Stimulated activated CD4-positive, alpha-beta T cell treated with anti-CD3 and anti-CD28 coated beads, Interleukin-2, amount 100 ng/mL, for 4 hours (primary cell): ENCODE measurements at places on chromosomes 13 and 19.
A peak's percentile ranks its signal among the peaks of the same experiment; 100 is the strongest.

DNA sequence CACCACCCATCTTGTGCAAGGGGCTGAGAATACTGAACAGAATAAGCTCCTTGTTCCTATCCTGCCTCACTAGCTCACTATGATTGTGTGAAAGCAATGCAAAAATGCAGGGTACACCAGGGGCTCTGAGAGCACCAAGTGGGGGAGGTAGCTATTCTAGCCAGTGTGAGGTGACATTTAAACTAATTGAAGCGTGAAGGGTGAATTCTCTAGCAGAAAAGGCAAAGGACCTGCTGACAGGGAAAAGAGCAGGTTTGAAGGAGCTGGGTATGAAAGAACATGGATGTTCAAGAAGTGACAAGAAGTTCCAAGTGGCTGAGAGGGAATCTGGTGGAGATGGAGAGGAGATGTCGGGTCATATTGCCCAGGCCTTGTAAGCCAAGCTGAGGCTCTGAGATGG lies 64.2 kb downstream of the SIAH3 start:
- DNase-seq: no peak

DNA sequence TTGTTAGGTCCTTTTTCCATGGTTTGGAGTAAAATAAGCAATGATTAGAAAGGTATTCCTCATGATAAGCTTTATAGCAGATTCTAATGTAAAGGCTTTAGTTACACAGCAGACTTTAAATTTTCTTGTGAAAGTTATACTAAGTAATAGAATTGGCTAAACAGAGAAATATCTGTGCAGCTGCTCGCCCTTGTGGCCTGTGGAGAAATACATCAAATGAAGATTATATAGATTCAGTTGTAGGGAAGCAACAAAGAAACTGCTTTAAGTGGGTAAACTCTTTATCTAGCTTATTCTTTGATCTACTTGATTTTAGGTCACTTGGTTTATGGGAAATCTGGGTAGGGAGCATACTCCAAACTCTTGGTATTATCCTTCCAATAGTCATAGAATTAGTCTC lies 1269.7 kb upstream of the SPRY2 start:
- DNase-seq: no peak

DNA sequence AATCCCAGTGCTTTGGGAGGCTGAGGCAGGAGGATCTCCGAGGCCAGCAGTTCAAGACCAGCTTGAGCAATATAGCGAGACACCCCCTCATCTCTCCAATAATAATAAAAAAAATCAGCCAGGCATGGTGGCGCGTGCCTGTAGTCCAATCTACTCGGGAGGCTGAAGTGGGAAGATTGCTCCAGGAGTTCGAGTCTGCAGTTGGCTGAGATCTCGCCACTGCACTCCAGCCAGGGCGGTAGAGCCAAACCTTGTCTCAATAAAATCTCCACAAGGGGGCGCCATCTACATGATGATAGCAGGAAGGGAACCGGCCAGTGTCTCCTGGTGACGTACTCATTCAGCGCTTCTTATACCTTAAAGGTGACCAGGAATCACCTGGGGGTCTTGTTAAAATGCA lies 13.6 kb upstream of the C5AR1 start:
- peak; percentile 71 for DNase-seq

GRCh38 chr13:45063261-45063860 lies 56.9 kb upstream of the GTF2F2 start:
- DNase-seq: no peak

DNA sequence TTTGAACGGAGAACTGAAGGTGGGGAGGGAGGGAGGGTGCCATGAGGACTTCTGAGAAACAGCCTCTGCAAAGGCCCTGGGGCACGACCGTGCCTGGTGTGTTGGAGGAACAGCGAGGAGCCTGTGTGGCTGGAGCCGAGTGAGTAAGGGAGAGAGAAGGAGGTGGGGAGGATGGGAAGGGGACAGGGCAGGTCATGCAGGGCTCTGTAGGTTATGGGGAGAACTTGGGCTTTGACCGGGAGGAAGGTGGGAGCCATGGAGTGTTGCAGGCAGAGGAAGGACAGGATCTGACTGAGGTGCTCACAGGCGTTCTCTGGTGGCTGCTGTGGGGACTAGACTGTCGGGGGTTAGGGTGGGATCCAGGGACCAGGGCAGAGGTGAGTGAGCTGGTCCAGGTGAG lies 6.7 kb downstream of the MPND start:
- no peak for DNase-seq

DNA sequence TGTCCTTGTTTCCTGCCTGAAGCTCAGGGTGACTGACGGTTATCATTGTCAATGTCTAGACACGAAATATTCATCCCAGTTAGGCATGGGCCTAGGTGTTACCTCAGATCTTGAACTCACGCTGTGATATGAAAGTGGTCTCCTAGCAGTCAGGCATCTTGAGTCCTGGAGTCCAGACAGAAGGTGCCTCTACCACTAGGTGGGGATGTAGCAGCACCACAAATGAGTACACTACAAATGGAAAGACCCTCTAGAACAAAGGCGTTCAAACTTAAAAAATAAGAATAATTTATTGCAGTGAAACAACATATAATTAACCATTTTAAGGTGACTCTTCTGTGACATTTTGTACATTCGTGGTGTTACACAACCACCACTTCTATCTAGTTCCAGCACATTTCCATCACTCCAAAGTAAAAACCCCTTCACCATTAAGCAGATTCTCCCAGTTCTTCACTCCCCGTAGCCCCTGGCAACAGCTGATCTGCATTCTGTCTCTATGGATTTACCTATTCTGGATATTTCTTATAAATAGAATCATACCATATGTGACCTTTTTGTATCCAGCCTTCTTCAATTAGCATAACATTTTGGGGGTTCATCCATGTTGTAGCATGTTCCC lies 11.9 kb upstream of the FRY start:
- no peak for DNase-seq

- no peak for DNase-seq
These were observed 4.0 kb downstream of the PIK3R2 start for GRCh38 chr19:18156841-18157464.

DNA sequence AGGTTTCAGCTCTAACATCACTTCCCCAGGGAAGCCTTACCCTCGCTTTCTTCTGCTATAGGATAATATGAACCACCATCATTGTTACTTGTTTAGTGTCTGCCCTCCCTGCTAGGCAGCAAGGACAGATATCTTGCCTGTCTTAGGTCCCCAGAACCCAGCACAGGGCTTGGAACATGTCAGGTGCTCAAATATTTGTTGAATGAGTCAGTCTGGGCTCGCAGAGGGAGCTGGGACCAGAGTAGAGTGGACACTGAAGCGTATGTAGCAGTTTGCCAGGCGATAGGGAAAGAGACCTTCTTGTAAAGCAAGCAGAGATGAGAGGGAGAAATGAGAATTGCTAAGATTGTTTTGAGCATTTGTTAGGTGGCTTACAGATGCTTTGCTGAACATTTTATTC lies 11.7 kb downstream of the BCKDHA start:
- DNase-seq: no peak

DNA sequence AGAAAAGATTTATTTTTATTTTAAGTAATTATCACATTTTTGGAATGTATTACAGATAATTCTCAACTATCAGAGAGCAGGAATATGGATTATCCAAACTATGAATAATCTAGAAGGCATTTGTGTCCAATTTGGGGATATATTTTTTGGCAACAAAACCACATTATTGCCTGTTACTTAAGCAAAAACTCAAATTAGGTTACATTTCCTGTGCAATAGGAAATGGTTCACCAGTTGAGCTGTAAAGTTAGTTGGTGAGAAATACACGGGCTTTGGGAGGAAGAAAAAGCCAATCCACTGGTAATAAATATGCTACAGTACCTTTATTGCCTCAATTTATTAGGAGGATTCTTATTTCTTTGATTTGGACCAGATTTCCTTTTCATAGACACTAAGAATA lies 1075.2 kb downstream of the PCDH9 start:
- no peak for DNase-seq

GRCh38 chr13:40589285-40590109 lies 76.9 kb downstream of the FOXO1 start:
- DNase-seq: no peak

DNA sequence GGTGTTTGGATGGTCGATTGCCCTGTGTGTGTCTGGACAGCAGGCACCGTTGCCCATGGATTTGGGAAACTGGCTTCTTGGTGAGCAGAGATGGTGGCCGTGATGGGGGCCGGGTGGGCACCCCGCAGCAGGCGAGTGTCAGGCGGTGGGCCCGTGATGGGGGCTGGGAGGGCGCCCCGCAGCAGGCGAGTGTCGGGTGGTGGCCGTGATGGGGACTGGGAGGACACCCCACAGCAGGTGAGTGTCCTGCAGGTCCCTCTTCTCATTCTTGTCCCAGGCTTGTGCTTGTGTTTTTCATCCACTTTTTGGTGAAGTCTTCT lies 86.5 kb downstream of the KDM4B start:
- DNase-seq: no peak

DNA sequence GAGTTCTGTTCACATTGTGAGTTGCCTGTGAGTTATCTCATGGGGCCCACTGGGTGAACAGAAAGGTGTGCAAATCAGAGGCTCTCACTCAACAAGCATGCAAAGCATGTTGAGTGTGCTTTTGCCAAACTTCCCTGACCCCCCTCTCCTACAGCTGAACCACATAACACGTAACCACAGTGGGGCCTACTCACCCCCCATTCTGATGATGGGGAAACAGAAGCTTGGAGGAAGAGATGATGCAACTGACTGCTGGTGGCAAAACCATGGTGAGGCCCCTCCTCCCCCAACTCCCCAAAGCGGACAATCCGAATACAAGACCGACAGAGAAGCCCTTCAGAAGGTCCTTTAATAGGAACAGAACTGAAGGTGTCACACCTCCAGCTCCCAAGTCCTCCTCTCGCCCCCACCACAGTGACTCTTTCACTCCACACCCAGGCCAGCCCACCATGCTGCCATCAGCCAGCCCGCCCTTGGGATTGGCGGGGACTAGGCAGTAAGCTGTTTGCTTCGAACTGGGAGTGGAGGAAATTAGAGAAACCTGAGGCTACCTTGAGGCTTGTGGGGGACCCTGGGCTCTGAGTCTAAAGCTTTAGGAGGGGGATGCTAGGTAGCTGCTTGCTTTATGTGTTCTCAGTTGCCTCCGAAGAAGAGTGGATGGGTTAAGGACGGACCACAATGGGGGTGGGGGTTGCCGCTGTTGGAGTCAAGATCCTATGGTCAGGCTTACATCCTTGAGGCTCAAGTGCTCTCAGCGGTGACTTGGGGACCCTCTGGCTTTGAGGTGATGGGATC lies 3.8 kb downstream of the ZNF784 start:
- no peak for DNase-seq

DNA sequence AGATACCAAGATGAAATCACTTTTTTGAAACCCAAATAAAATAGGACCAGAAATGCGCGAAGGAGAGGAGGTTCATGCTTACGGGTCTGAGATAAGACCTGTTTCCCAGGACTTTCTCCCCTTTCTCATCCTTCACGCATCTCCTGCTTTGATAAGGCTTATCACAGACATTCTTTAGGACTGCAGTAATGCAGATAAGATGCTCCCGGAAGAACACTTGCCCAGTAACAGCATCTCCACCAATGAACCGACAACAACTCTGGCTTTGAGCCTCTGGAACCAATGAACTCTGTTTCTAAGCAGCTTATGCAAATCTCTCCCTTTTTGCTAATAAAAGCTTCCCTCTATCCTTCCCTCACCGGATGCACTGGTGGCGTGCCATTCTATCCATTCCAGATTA lies 783.4 kb upstream of the ARGLU1 start:
- DNase-seq: no peak

DNA sequence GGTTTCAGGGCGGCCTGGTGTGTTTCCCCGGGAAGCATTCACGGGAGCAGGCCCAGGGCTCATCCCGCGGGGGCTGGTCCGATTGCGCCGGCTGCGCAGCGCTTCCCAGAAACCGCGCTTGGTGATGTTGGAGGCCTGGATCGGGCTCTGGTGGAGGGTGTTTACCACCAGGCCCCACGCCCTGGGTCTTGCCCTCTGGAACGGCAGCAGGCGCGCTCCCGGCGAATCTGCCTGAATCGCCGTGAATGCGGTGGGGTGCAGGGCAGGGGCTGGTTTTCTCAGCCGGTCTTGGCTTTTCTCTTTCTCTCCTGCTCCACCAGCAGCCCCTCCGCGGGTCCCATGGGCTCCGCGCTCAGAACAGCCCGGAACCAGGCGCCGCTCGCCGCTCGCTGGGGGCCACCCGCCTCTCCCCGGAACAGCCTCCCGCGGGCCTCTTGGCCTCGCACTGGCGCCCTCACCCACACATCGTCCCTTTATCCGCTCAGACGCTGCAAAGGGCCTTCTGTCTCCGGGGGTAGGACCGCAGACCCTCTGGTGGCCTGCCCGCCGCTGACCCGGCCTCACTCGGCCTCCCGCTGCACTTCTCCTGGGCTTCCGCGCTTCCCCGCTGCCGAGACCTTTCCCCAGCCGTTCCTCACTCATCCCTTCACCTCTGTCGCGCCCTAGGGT lies 69.4 kb upstream of the GJB6 start:
- DNase-seq: no peak

DNA sequence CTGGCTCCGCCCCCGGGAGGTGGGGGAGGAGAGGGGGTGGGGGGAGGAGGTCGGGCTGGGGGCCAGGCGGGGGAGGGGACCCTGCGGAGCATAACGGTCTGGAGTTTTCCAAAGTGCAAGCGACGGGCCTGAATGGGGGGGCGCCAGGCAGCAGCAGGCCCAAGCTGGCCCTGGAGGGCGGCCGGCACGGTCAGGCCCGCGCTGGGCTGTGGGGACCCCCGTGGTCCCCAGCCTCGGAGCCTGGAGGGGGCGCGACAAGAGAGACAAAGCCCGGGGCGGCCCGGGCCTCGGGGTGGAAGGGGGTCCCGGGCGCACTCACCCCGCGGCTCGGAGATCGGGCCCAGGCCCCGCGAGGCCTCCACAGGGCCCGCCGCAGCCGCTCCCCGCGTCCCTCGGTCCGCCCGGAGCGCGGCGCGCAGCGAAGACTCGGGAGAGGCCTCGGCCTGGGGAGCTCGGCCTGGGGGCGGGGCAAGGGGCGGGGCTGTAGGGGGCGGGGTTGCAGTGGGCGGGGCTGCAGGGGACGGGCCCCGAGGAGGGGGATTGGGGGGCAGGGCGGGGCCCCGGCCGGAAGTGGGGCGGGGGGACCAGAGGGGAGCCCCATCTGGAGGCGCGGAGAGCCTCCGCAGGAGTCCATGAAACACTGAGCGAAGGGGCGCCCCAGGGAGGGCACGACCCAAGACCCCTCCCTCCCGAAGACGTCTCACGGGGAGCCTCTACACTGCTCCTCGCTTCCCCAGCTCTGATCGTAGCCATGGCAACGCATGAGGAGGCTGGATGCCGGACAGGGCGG lies 47.6 kb downstream of the PTPRS start:
- DNase-seq: peak; percentile 36

GRCh38 chr19:49408816-49409440 lies 14.3 kb downstream of the PTH2 start:
- DNase-seq: no peak

- DNase-seq: no peak
These were observed 36.2 kb downstream of the C13orf46 start for GRCh38 chr13:113937527-113938180.

GRCh38 chr13:75761369-75761768 lies 125.2 kb downstream of the LMO7 start:
- DNase-seq: no peak

- no peak for DNase-seq
These were observed 30.9 kb upstream of the CYP4F8 start for GRCh38 chr19:15584095-15584494.

GRCh38 chr19:46802152-46802551 lies 13.8 kb upstream of the SLC1A5 start:
- no peak for DNase-seq
